ENCODE measurements at places on chromosomes 16 and 17.
A peak's percentile ranks its signal among the peaks of the same experiment; 100 is the strongest.

GRCh38 chr17:921161-921560 lies 58.4 kb downstream of the NXN start:
- no peak overlapping the region for H3K4me3 ChIP-seq
- no peaks in the 10 kb centered on the region for H3K27me3 ChIP-seq
- no peaks in the 10 kb centered on the region for H3K36me3 ChIP-seq
- peaks cover 8% of the 10 kb centered on the region for H3K4me1 ChIP-seq
- H3K27ac ChIP-seq: no peak overlapping the region
- no peak for DNase-seq

- H3K4me1 ChIP-seq: peaks cover 30% of the 10 kb centered on the region
- no peaks in the 10 kb centered on the region for H3K27me3 ChIP-seq
- no peak for DNase-seq
- no peak overlapping the region for H3K4me3 ChIP-seq
- H3K27ac ChIP-seq: no peak overlapping the region
- H3K36me3 ChIP-seq: no peaks in the 10 kb centered on the region
Measured at GRCh38 chr17:82328141-82328993, 5.2 kb downstream of the SECTM1 start.

GRCh38 chr16:69924777-69925191 lies 26.4 kb upstream of the CLEC18A start:
- peaks cover 27% of the 10 kb centered on the region for H3K4me1 ChIP-seq
- peak; percentile 80 for DNase-seq
- H3K36me3 ChIP-seq: peaks cover 6% of the 10 kb centered on the region
- H3K27me3 ChIP-seq: no peaks in the 10 kb centered on the region
- peak overlapping the region; percentile 89 for H3K27ac ChIP-seq

DNA sequence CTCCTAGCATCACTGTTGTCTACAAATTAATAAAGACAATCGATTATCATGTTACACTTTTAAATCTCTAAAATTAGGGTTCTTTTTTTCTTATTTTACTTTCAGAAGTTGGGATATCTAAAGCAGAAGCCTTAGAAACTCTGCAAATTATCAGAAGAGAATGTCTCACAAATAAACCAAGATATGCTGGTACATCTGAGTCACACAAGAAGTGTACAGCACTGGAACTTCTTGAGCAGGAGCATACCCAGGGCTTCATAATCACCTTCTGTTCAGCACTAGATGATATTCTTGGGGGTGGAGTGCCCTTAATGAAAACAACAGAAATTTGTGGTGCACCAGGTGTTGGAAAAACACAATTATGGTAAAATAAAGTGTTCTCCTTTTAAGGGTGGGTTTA lies 2.4 kb downstream of the RAD51C start:
- H3K27ac ChIP-seq: no peak overlapping the region
- no peak overlapping the region for H3K4me3 ChIP-seq

- no peaks in the 10 kb centered on the region for H3K4me1 ChIP-seq
- DNase-seq: no peak
- H3K27me3 ChIP-seq: no peaks in the 10 kb centered on the region
- no peak overlapping the region for H3K4me3 ChIP-seq
- no peak overlapping the region for H3K27ac ChIP-seq
- H3K36me3 ChIP-seq: no peaks in the 10 kb centered on the region
Measured at GRCh38 chr16:78972006-78972405, 628.5 kb downstream of the MAF start.

DNA sequence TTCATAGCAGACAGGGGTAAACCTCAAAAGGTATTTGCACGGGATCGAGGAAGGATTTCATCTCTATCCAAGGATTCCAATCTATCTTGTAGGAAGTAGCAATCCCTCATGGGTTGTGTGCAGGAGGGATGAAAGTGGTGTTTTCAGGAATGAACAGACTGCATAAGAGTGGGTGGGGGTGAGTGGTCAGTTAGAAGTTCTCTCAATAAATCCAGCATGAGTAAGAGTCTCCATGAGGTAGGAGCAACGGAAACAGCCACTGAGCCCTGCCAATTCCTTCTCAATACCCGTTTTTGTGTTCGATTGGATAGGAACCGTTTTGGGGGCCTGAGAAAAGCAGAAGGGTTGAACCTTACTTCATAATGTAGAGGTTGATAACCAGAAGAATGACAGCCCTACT lies 375.6 kb downstream of the SOX9 start:
- H3K27me3 ChIP-seq: no peaks in the 10 kb centered on the region
- DNase-seq: no peak
- no peaks in the 10 kb centered on the region for H3K4me1 ChIP-seq
